Breast epithelium (tissue), 4 donors: ENCODE measurements at places on chromosomes 4 and X.

GRCh38 chr4:80150387-80151180, 46.7 kb upstream of the PRDM8 start:
- H3K4me1 ChIP-seq, result no peaks in the 10 kb centered on the region
- H3K27ac ChIP-seq, result no peak overlapping the region
- H3K36me3 ChIP-seq, result no peaks in the 10 kb centered on the region
- DNase-seq, result no peak

DNA sequence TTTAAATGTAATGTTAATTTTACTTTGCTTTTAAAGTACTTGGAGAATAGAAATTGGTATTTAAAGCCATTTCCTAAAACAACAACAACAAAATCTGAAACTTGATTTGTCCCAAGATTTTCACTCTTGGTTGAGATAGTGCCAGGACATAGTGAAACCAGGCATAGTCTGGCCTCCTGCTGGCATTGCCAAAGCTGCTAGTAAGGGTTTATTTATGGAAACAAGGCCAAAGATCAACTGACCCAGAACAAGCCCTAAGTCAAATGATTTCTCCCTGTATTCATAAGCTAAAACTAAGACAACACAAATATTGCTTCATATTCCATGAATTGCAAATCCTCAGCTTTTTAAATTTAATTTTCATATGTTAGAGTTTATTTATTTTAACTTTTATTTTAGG, 227.5 kb upstream of the FGF13 start:
- DNase-seq, result no peak
- peaks cover 7% of the 10 kb centered on the region for H3K27me3 ChIP-seq
- no peak overlapping the region for H3K27ac ChIP-seq
- H3K4me1 ChIP-seq, result no peaks in the 10 kb centered on the region
- no peak overlapping the region for H3K4me3 ChIP-seq

DNA sequence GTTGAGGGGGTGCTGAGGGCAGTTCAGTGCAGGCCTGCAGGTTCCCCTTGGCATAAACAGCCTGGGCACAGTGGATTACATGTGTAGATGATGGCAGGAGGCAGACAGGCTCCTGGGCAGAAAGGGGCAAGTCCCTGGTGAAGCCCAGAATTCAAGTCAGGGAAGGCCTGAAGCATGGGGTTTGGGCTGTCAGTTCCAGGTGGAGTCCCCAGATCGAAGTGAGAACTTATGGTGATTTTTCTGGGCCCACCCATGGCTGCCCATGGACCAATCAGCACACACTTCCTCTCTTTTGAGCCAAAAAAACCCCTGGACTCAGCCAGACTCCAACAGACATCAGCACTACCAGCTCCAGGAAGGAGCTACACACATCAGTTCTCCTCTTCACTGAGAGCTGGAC, 529.1 kb downstream of the PPARGC1A start:
- no peak overlapping the region for H3K27ac ChIP-seq
- H3K4me1 ChIP-seq, result no peaks in the 10 kb centered on the region
- DNase-seq, result no peak
- H3K27me3 ChIP-seq, result no peaks in the 10 kb centered on the region
- H3K4me3 ChIP-seq, result no peak overlapping the region

GRCh38 chrX:148069759-148070503, 88.8 kb downstream of the FMR1NB start:
- H3K4me1 ChIP-seq, result no peaks in the 10 kb centered on the region
- no peak overlapping the region for H3K4me3 ChIP-seq
- no peak for DNase-seq

- H3K27me3 ChIP-seq, result no peaks in the 10 kb centered on the region
- no peaks in the 10 kb centered on the region for H3K4me1 ChIP-seq
- H3K4me3 ChIP-seq, result no peak overlapping the region
- no peaks in the 10 kb centered on the region for H3K36me3 ChIP-seq
- H3K27ac ChIP-seq, result no peak overlapping the region
These were observed 96.3 kb downstream of the IQCM start for GRCh38 chr4:149719357-149719756.

GRCh38 chr4:189204616-189205015, 736.1 kb upstream of the FRG1 start:
- DNase-seq, result no peak
- no peaks in the 10 kb centered on the region for H3K27me3 ChIP-seq
- no peak overlapping the region for H3K27ac ChIP-seq
- no peaks in the 10 kb centered on the region for H3K36me3 ChIP-seq
- no peaks in the 10 kb centered on the region for H3K4me1 ChIP-seq

DNA sequence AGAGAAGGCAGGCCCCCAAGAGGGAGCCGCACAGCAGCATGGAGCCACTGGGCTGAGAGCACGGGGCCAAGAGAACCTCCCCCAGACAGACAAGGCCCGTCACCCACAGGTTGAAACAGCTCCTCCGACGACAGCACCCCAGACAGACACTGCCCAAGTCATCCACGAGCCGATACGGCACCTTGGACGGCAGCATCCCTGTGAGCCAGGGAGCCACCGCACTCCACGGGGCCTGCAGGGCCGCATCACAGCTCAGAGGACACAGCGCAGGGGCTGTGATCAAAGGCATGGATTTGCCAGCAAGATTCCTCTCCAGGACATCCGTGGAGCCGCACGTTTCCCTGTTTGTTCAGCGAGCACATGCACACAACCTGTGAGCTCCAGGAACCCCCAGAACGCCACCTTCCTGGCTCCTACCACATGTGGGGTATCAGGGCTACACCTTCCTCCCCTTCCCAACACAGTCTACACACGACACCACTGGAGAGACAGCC, 3.9 kb downstream of the CTBP1 start:
- H3K27me3 ChIP-seq, result no peaks in the 10 kb centered on the region
- H3K36me3 ChIP-seq, result peaks cover 4% of the 10 kb centered on the region
- DNase-seq, result no peak
- H3K4me3 ChIP-seq, result no peak overlapping the region

DNA sequence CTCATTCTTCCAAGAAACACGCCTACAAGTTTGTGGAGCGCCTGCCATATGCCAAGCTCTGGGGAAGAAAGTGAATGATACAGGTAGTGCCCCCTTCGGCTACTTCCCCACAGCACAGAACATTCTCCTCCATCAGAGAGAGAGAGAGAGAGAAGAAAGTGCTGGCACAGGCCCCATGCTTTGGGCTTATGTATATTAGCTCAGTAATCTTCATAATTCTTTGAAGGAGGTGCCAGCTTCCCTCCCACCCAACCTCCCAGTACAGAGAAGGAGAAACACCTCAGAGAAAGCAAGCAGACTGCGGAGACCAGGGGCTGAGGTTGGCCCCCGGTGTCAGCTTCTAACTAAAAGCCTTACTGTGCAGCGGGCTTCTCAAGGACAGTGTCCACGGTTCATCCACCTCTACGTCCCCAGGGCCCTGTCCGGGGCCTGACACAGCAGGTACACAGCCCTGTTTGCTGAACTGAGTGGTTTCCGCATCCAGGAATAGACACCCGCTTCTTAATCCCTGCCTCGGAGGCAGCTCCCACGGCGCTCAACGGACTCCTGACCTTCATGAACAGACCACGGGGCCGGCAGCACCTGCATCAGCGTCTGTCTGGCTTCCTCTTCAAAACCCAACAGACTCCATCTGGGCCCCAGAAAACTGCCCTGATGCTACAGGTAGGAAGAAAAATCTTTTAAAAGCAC, 50.2 kb downstream of the JAKMIP1 start:
- no peak overlapping the region for H3K27ac ChIP-seq
- H3K4me3 ChIP-seq, result no peak overlapping the region
- no peaks in the 10 kb centered on the region for H3K4me1 ChIP-seq
- no peak for DNase-seq
- no peaks in the 10 kb centered on the region for H3K36me3 ChIP-seq

GRCh38 chr4:66340286-66340893, 670.1 kb upstream of the EPHA5 start:
- no peak for DNase-seq
- H3K4me3 ChIP-seq, result no peak overlapping the region
- no peaks in the 10 kb centered on the region for H3K4me1 ChIP-seq
- H3K27me3 ChIP-seq, result no peaks in the 10 kb centered on the region
- no peak overlapping the region for H3K27ac ChIP-seq

DNA sequence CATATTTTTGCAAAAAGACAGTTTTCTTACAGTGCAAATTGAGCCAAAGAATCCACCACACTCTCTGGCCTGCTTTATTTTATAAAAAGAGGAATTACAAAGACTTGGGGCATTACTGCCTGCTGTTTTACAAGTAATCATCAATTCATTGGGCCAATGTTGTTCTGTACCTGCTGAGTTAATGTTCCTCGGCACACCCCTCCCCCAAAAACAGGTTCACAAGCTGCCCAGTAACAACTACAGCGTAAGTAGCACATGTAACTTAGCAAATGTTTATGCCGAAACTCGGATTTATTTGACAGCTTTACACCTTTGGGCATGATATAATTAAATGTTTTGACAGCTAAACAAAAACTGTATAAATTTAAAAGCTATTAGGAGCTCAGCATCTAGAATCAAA, 214.6 kb upstream of the MAB21L2 start:
- no peak overlapping the region for H3K27ac ChIP-seq
- no peaks in the 10 kb centered on the region for H3K36me3 ChIP-seq
- H3K27me3 ChIP-seq, result no peaks in the 10 kb centered on the region

- H3K4me1 ChIP-seq, result no peaks in the 10 kb centered on the region
- no peak overlapping the region for H3K4me3 ChIP-seq
- H3K36me3 ChIP-seq, result no peaks in the 10 kb centered on the region
- no peak for DNase-seq
- no peaks in the 10 kb centered on the region for H3K27me3 ChIP-seq
These were observed 57.0 kb upstream of the GRPEL1 start for GRCh38 chr4:7124689-7125442.

- H3K27ac ChIP-seq, result no peak overlapping the region
- H3K4me3 ChIP-seq, result no peak overlapping the region
- H3K27me3 ChIP-seq, result peaks cover 23% of the 10 kb centered on the region
- H3K36me3 ChIP-seq, result no peaks in the 10 kb centered on the region
- H3K4me1 ChIP-seq, result no peaks in the 10 kb centered on the region
- DNase-seq, result no peak
These were observed 139.9 kb downstream of the REPS2 start for GRCh38 chrX:17086317-17086716.

GRCh38 chr4:21009956-21010355, 309.7 kb downstream of the PACRGL start:
- H3K4me1 ChIP-seq, result no peaks in the 10 kb centered on the region
- no peak overlapping the region for H3K4me3 ChIP-seq
- no peaks in the 10 kb centered on the region for H3K36me3 ChIP-seq
- no peak overlapping the region for H3K27ac ChIP-seq
- no peaks in the 10 kb centered on the region for H3K27me3 ChIP-seq

- H3K27me3 ChIP-seq, result no peaks in the 10 kb centered on the region
- DNase-seq, result no peak
- no peak overlapping the region for H3K4me3 ChIP-seq
- H3K36me3 ChIP-seq, result no peaks in the 10 kb centered on the region
- H3K27ac ChIP-seq, result no peak overlapping the region
These were observed 59.8 kb downstream of the DDIT4L start for GRCh38 chr4:100130491-100130890.

DNA sequence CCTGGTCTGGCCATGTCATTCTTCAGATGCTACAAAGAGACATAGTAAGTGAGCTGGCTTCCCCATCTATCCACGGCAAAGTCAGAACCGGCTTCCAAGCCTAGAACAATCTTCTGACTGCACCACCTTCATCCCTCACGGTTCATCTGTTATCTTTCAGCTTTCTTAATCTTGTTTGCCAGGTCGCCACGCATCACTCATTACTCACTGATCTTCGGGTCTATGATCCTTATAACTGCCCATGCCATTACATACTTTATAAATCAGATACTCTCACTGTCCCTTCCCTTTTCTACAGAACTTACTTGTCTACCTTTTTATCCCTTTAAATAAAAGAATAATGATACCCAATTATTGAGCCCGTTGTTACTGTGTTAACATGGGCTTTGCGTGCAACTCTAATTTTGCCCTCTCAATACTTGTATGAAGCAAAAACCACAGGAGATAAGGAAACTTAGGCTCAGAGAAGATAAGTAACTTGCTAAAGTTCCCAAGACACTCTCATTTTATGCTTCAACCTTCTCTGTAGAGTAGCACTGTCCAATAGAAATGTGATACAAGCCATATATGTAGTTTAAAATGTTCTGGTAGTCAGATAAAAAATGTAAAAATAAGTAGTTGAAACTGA, 171.7 kb downstream of the AMELX start:
- H3K4me1 ChIP-seq, result no peaks in the 10 kb centered on the region
- no peak for DNase-seq
- H3K36me3 ChIP-seq, result no peaks in the 10 kb centered on the region
- no peak overlapping the region for H3K4me3 ChIP-seq

- no peaks in the 10 kb centered on the region for H3K27me3 ChIP-seq
- H3K27ac ChIP-seq, result no peak overlapping the region
- DNase-seq, result no peak
- H3K36me3 ChIP-seq, result no peaks in the 10 kb centered on the region
- H3K4me1 ChIP-seq, result no peaks in the 10 kb centered on the region
- no peak overlapping the region for H3K4me3 ChIP-seq
These were observed 64.0 kb downstream of the MAOA start for GRCh38 chrX:43720082-43720481.

GRCh38 chr4:139530833-139531427, 25.1 kb downstream of the SETD7 start:
- H3K4me3 ChIP-seq, result no peak overlapping the region
- H3K4me1 ChIP-seq, result no peaks in the 10 kb centered on the region
- no peaks in the 10 kb centered on the region for H3K36me3 ChIP-seq
- DNase-seq, result no peak
- H3K27ac ChIP-seq, result no peak overlapping the region

DNA sequence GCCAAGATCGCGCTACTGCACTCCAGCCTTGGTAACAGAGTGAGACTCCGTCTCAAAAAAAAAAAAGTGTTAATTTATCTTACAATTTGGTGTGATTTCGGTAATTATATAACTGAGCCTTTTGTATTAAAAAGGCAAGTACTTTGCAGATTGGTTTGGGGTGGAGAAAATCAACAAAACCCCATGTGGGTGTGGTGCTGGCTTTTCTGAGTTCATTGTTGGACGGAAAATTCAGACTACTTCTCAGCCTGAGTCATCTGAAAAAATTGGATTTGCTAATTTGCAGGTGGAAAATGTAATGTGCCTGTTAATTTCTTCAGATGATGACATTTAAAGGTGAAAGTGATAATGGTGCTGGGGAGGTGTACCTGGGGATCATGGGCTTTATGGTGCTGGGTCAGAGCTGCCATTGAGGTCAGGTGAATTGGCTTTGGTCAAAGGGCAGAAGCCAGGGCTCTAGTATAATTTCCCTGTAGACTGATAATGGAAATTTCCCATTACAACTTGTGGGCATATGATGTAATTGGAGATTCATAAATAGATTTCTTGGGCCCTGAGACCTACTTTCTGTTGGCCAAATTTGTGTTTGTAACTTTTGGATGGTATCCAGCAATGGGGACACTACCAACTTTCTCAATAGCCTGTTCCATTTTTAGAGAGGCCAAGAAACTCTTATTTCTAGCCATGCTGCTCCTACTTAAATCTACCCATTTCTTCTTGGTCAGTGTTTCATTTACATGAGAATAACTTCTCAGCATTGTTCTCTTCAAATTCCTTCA, 74.3 kb upstream of the TEX13D start:
- H3K36me3 ChIP-seq, result no peaks in the 10 kb centered on the region
- H3K4me3 ChIP-seq, result no peak overlapping the region
- H3K27ac ChIP-seq, result no peak overlapping the region
- DNase-seq, result no peak
- H3K4me1 ChIP-seq, result no peaks in the 10 kb centered on the region
